Stimulated activated CD8-positive, alpha-beta memory T cell treated with anti-CD3 and anti-CD28 coated beads, Interleukin-2, amount 100 ng/mL, for 1 hour (primary cell): ENCODE measurements at places on chromosomes 12 and 14.

GRCh38 chr12:7352661-7353060 is 48.8 kb downstream of the ACSM4 start:
- no peak for DNase-seq

DNA sequence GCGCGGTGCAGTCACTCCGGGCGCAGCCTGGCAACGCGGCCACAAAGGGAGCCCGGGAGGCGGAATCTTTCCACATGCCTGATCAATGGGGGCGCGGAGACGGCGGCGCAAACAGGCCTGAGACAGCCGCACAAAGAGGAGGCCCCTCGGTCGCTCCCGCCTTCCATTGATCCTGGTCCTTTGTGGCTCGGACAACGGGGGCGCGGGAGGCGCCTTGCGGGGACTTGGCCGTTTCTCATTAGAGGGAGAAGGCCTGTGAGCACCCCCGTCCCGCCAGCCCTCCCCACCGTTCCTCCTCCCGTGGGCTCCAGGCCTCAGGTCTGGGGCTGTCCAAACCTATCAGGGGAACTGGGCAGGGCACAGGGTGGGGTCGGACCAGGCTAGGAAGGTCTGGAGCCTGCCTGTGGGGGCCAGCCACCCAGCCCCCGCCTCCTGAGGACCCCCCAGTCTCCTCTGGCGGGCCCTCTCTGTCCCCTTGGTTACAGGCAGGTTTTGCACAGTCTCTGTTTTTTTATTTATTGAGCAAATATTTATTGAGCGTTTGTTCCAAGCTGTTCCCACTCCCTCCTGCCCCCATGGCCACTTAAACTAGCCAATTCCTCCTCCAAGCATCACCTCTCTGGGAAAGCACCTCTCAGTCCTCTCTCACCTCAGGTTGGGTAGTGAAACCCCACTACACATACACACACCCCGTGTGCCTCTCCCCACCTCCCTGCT is 29.0 kb upstream of the MSI1 start:
- no peak for DNase-seq

GRCh38 chr14:51121096-51121495 is 26.2 kb upstream of the TRIM9 start:
- DNase-seq, result no peak

GRCh38 chr12:14923944-14924343 is 14.4 kb downstream of the ERP27 start:
- DNase-seq, result no peak
